ENCODE measurements at places on chromosomes 11 and 22.
A peak's percentile ranks its signal among the peaks of the same experiment; 100 is the strongest.

DNA sequence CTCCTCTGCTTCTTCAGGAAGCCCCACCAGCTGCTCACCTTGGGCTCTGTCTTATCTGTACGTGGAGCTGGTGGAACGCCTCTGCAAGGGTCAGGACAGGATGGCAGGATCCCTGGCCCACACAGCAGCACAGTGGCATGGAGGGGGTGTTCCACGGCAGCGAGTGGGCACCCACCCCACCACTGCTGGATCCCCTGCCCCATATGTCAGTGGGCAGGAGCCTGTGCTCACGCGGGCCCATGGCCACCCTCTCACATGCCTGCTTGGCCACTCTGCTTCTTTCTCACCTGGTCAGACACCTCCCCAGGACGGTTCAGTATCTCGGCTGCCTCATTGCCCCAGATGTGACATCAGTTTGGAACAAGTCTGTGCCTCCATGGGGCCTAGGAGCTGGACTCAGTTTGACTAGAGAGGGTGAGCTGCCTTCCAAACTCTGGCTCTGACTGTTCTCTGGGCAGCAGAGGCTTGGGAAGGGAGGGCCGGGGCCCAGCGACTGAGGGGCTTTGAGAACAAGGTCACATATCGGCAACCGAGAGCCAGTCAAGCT lies 98.1 kb upstream of the LMO1 start:
- no peak for DNase-seq

- DNase-seq: no peak
These were observed 67.1 kb downstream of the CDKN1C start for GRCh38 chr11:2818503-2818902.

- DNase-seq: no peak
These were observed 91.0 kb downstream of the SERGEF start for GRCh38 chr11:17921659-17922415.

GRCh38 chr11:66008468-66009101 lies 3.2 kb upstream of the CST6 start:
- no peak for DNase-seq

DNA sequence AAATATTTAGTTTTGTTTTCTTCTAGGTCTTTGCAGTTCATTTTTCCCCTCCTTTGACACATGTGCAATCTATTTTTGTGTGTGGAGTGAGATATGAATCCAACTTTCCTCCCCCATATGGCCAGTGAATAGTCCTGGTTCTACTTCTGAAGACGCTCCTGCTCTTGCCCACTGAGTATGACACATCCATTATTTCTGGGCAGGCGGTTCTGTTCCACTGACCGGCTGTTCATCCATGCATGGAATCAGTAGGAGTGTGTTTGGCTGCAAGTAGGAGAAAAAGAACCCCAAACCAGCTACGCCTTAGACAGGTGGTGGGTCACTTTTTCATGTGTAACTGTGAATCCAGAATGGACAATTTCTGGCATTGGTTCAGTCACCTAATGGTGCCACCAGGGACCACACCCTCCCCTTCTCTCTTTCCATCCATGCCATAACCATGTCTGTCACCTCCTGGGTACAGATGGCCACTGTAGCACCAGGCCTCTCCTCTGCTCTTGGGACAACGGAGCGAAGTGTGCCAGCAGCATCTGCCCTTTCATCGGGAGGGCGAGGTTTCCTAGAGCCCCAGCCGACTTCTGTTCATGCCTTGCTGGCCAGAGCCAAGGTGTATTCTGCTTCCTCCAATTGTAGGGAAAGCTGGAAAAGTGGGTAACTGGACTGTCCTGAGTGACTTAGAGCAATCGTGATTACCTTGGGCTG lies 67.4 kb upstream of the SLC22A12 start:
- no peak for DNase-seq

GRCh38 chr11:47973173-47973572 lies 7.2 kb upstream of the PTPRJ start:
- no peak for DNase-seq

DNA sequence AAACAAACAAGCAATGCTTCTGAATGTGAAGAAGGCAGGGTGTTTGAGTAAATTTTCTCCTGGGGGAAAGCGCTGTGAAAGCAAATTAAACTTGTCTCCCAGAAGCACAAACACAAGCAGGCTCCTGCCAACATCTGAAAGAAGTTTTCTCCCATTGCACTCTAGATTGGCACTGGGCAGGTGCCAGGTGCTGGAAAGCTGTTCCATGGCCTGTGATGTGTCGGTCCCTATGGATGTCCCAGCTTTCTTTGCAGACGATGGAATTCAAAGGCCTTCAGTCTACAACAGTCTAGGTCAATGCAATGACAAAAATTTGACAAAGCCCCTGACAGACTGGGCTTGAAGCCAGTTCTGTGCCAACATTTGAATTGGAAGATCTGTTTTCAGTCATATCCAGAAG lies 246.1 kb upstream of the NARS2 start:
- DNase-seq: no peak

DNA sequence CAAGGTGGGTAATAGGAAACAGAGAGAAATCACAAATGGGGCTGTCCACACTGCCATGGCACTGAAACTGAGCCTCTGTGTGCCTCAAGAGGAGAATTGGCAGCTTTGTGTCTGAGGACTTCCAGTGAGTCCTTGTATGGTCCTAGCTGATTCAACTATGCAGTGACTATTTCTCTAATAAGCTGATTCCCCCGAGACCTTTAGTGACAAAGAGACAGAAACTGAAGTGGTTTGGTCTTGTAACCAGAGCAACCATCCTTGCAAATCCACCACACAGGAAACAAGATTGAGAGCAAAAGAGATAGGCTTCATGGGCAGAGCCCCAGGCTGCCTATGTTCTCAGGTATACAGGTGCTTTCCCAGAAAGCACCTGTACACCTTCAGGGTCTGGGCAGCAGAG lies 1038.5 kb downstream of the NTM start:
- DNase-seq: peak; percentile 30

DNA sequence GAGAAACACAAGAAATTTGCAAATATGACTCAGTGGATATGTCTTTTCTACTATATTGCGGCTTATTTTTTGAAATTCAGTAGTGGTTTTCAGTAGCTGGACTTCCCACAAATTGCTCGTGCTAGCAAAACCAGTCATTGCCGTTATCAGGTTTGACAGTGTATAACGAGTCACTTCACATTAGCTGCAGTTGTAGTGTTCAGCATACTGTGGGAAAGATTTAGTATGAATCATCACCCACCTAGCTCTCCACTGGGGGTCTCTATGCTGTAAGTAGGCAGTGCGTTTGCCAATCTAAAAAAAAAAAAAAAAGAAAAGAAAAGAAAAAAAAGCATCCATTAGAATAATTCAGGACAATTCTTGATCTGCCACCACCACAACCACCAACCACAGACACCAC lies 1318.9 kb downstream of the LRRC4C start:
- no peak for DNase-seq

DNA sequence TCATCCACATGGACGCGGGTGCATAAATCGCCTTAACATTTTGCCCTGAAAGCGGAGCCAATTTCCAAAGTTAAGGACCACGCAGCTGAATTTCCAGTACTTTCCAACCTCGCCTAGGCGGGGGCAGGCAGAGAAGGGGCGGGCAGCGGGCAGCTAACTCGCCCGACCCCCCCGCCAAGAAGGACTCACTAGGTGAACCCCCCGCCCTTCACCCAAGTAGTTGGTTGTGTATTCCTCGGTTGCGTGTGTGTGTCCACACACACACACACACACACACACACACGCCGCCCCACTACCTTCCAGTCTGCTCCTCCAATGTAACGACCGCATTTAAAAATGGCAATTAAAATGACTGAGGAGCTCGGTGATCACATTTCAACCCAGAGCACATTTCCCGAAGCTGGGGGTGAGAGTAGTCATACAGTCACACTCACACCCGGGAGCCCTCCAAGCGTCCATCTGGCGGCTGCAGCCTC lies 1.4 kb downstream of the TENM4 start:
- peak; percentile 40 for DNase-seq

DNA sequence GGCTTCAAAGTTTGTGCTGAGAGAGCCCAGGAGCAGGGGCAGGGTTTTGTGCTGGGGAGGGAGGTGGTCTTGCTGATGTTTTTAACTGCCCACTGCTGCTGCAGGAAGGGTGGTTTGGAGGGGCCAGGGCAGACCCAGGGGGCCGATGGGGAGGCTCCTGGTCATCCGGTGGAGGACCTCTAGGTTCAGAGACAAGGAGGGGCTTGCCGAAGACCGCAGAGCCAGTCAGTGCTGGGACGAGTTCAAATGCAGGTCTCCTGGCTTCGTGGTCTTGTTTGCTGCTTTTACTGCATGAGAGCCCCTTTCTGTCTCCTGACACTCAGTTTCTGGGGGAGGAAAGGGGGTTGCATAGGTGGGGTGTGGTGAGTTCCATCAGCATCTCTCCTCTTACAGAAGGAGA lies 26.0 kb downstream of the CACNA1I start:
- no peak for DNase-seq

DNA sequence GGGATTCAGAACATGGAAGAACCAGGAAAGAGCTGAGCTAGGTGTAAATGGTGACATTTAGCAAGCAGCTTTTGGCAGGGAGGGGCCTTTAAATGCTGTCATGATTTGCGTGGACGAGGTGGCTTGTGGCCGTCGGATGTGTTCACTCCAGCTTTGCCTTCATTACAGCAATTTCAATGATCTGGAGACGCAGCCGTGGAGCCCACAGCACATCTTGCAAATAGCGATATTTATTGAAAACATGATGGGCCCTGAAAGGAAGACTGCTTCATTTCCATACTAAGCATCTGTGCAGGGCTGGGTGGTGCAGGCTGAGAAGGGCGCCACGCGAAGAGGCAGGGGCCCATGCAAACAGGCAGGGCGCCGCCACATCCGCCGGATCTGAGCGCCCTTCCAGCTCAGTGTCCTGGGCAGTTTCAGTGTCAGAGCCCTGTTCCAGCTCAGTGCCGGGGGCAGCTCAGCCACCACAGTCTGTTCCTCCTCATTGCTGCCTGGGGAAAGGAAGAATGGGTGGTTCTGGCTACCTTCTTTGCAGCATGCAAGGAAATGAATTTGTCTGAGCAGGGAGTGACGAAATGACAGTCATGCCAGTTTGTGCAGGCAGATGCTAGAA lies 111.1 kb upstream of the TTC12 start:
- DNase-seq: no peak

DNA sequence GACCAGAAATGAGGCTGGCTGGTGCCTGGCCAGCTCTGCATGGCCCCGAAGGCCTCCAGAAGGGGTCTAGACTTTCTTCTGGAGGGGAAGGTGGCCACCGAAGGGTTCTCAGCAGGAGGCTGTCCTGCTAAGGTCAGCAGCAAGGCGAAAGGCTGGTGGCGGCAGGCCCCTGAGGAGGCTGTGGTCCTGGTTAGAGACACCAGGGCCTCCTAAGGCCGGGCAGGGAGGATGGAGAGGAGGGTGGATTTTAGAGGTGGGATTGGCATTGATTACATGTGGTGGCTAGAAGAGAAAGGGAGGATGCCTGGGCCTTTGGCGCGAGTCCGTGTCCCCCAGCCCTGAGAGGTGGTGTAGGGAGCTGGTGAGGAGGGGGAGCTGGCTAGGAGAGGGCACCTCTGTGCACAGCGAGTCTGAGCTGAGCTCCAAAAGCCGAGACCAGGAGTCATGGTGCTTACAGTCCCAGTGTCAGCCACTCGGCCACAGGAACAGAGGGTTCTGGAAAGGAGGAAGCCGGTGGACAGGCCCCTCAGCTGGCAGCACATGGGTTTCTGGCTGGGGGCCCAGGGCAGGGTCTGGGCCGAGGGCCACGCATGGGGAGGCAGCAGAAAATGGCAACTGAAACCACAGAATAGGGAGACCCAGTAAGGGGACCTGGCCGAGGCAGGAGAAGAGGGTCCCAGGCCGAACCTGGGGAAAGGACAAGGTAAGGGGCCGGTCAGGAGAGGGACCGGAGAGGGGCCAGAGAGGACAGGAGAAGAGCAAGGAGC lies 2.5 kb downstream of the FERMT3 start:
- no peak for DNase-seq

- no peak for DNase-seq
These were observed 127.2 kb upstream of the ALX4 start for GRCh38 chr11:44437122-44437521.

Measured in NCI-H774 (cell line).